ENCODE measurements at places on chromosomes 16 and 17.

- DNase-seq: no peak
Observed at GRCh38 chr17:44095647-44096496, 25.3 kb downstream of the G6PC3 start.

DNA sequence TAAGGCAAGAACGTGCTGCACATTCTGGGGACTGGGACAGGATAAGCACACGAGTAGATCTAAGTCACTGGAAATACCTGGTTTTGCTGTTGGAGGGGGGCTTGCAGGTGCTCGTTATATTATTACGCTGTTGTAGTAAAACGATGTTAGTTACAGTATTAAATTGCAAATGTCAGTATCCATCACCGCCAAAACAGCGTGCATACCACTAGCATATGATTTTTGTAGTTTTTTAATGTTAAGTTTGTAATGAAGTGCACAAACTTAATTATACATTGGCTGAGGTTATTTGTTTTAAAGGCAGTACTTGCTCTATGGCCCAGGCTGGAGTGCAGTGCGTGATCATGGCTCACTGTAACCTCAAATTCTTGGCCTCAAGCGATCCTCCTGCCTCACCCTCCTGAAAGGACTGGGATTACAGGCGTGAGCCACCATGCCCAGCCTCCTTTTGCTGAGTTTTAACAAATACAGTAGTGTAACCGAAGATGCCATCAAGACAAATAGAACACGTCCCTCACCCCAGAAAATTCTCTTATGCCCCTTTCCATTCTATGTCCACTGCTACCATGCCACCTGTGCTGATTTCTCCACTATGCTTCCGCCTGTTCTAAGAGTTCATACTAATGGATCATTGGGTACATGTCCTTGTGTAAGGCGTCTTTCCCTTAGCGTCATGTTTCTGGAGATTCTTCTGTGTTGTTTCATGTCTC, 20.7 kb upstream of the CSNK1D start:
- DNase-seq: no peak

DNA sequence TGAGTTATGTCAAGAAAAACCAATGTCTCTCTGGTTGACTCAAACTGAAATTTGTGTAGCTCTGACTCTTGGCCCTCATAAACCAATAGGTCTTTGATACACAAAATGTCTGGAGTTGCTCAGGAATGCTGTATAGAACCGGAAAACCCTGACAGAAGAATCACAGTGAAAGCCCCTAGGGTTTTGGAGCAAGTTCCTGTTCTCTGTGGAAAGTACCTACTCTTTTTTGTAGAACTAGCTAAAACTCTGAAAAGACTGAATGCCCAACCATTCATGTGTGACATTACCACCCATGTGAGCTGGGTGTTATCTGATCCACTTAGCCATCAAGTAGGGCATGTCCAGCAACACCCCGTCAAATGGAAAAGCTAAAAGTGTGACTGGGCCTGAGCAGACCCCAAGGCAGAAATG, 28.8 kb downstream of the CCL4 start:
- no peak for DNase-seq

DNA sequence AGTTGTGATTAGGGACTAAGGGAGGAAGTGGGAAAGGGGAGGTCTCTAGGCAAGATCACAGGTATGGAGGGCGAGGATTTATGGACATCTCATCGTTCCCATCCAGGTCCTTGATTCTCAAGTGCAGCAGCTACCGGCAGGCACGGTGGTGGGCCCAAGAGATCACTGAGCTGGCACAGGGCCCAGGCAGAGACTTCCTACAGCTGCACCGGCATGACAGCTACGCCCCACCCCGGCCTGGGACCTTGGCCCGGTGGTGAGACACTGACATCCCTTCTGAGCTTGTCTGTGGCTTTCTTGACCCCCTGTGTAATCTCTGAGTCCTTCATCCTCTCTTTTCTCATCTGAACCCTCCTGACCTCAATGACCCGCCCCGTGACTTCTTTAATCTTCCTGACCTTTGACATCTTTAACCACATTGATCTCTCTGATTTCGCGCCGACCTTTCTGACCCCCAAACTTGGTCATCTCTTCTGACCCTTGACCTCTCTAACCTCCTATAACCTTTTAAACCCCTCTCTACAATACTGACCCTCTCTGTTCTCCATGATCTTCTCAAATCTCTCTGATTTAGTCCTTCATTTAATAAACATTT, 3.8 kb downstream of the PLD2 start:
- DNase-seq: no peak

GRCh38 chr16:1678500-1679098, 520 bp downstream of the JPT2 start:
- DNase-seq: peak; percentile 43

GRCh38 chr17:29103341-29103740, 60.4 kb downstream of the PIPOX start:
- DNase-seq: no peak

DNA sequence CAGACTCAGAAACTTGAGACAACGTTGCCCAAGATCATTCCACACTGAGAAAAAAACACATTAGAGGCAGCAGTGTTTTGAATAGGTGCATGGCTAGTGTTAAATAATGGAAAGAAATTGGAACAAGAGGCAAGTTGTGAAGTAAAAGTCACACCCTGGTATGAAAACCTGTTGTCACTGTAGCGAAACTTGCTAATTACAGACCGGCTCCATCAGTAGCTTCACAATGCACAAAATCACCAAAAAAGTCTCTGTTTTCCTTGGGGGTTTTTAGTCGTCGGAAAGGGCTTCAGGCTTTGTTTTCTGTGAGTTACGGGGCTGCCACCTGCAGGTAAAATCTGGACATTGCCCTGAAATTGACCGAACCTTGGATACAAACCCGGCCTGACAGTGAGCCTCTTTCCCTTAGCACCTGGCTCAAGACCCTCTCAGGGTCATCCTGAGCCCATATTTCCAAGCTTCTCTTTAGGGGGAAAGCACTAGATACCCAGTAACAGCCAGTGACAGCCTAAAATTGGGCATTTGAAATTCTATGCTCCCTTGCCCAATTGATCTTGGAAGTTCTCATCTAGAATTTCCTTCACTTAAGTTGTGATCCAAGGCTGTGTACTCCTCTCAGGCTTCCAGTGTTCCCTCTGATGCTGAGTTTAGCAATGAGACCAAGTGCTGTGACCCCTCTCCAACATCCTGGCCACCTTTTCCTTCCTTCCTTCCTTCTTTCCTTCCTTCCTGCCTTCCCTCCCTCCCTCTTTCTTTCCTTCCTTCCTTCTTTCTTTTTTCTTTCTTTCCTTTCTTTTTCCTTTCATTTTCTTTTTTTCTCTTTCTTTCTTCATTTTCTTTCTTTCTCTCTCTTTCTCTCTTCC, 7.2 kb upstream of the GRB2 start:
- peak; percentile 56 for DNase-seq

GRCh38 chr16:56849690-56850680, 15.0 kb upstream of the SLC12A3 start:
- no peak for DNase-seq

- no peak for DNase-seq
Observed at GRCh38 chr17:57962279-57963148, 7.3 kb upstream of the CUEDC1 start.

DNA sequence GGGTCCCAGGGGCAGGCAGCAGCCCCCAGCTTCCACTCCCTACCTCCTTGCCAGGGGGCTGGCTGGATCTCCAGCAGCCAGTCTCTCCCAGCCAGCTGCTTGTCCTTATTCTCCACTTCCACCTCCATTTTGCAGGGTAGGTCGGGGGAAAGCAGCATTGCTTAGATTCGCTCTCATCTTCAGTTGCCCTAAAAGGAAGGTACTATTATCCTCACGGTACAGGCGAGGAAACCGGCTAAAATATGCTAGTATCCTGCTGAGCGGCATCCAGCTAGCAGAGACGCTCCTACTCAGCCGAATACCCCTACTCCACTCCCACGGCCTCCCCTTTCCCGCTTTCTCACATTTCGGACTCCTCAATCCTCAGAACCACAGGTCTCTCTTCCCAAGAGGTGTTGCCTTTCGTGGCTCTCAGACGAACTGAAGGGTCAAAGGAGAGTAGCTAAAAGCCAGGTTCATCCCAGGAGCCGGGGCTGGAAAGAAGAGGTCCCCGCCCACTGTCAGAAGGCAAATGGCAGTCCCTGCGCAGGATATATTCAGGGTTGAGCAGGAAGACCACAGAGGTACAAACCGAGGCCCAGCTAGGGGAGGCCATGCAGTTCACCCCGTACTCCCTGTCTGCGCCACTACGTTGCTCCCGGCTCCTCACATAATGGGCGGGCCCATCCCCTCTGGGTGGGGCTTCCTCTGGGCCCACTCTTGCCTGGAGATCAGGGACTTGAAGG, 1.7 kb upstream of the RAB11FIP4 start:
- no peak for DNase-seq

DNA sequence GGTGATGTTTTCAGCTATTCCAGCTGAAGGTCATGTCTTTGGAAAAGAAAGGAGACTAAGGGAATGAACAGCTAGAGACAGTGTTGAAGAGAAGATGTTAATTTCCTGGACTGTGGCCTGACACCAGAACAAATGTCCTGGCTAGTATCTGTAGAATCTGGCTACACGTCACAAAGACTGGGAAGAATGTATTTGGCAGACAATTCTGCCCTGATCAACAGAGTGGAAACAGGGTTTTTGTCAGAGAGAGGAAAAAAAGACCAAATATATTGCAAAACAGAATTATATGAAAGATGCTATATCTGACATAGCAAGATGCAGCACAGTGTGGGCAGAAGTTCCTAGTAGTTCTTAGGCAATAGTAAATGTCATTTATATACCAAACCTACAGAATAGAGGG, 17.0 kb upstream of the ANKFN1 start:
- no peak for DNase-seq

GRCh38 chr16:15988268-15989013, 39.0 kb downstream of the ABCC1 start:
- DNase-seq: no peak

GRCh38 chr16:8818504-8819270, 21.0 kb downstream of the PMM2 start:
- no peak for DNase-seq

DNA sequence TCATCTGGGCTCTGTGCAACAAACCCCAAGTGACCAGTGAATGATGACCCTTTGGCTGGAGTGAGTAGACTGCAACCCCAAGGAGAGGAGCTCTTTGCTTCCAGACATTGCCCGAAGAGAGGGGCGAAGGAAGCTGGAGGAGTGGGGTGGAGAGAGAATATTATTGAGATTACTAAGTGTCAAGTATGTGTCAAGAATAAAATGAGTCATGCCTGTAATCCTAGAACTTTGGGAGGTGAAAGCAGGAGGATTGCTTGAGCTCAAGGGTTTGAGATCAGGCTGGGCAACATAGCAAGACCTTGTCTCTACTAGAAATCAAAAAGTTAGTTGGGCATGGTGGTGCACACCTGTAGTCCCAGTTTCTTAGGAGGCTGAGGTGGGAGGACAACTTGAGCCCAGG, 142.0 kb upstream of the CCL2 start:
- no peak for DNase-seq

DNA sequence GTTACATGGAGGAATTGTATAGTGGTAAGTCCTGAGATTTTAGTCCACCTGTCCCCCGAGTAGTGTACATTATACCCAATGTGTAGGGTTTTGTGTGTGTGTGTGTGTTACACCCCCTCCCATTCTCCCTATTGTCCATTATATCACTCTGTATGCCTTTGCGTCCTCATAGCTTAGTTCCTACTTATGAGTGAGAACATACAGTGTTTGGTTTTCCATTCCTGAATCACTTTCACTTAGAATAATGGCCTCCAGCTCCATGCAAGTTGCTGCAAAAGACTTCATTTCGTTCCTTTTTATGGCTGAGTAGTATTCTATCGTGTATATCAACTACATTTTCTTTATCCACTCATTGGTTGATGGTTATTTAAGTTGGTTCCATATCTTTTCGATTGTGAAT, 635 bp upstream of the FA2H start:
- no peak for DNase-seq

- DNase-seq: no peak
Observed at GRCh38 chr16:4944333-4945281, 7.7 kb upstream of the PPL start.

GRCh38 chr16:80691111-80691741, 113.2 kb downstream of the CDYL2 start:
- no peak for DNase-seq

DNA sequence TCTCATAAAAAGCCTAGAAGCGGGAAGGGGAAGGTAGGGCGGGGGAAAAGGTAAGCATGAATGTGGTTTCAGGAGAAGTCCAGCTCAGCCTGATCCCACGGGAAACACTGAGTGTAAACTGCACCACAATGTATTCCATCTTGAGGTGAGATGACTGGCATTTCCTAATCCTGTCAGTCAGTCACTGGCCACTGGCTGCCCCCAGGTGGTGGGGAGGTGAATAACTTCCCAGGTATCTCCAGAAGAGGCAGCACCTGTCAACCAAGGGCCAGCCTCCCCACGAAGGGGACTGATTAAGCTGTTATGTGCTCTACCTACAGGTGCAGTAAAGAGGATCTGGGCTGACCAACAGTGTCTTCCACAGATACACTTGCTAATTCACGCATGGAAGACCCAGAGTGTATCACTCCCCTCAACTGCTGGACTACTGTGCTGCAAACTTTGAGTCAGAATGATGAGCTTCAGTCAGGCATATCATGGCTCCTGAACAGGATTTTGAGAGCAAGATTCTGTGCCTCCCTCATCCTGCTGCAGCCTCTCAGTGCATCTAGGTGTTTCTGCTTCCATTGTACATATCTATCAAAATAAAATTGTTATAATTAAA, 108.5 kb upstream of the CCL2 start:
- peak; percentile 11 for DNase-seq

GRCh38 chr17:5410594-5411272, 8.7 kb downstream of the NUP88 start:
- no peak for DNase-seq

GRCh38 chr16:87311387-87311786, 5.8 kb downstream of the C16orf95 start:
- DNase-seq: no peak

GRCh38 chr17:17621254-17621653, 29.7 kb upstream of the PEMT start:
- DNase-seq: no peak

GRCh38 chr16:73354434-73354833, 306.5 kb upstream of the ZFHX3 start:
- DNase-seq: no peak

DNA sequence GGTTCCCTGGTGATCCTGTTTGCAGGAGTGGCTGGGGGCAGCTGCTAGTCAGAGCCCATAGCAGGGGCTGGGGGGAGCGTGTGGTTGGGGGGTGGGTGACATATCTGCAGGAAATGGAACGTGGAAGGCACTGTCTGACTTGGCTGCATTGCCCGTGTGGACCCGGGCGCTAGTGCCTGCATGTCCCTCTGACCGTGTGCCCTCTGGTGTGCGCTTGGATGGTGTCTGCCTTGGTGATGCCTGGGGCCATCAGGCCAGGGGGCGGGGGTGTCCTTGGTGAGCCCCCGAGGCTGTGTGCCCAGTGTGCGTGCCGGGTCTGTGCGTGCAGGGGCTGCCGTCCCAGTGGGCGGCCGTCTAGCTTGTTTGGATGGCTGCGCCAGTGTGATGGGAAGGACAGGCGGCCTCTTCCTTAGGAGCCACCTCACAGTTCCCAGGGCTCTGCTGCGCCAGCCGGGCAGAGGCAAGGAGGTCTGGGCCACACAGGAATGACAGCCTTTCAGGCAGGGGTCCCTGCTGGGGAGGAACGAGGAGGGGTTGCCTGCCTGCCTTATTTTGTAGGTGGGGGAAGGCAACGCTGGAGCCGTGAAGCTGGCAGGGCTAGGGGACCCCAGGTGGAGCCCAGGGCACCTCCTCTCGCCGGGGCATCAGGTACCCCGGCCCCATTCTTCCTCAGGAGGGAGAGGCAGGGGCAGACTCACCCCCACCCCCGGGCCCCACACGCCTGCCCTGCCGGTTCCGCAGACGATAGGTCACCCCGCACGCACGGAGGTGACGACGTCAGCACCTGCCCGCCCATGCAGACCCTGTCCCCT, 693 bp downstream of the NDRG4 start:
- no peak for DNase-seq
